AG10803 (cell line): ENCODE measurements at places on chromosomes 1 and 21.

DNA sequence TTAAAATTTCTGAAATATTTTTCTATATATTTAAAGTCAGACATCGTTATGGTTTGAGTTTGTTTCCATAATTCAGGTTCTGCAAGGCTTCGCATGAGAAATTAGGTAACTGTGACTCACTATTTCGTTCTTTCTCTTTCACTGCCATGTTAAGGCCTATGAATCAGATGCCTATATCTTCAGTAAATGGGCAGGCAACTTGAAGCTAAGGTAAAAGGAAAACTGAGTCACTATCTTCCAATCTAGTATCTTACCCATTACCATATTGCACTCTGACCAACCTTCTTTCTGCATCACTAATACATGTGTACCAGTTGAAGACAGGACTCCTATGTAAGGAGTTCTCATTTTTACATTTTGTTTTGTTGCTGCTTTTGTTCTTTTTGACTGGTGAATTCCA, 37.8 kb downstream of the PYHIN1 start:
- DNase-seq = no peak

- no peak for DNase-seq
Measured at GRCh38 chr1:23836037-23836436, 10.8 kb upstream of the HMGCL start.

DNA sequence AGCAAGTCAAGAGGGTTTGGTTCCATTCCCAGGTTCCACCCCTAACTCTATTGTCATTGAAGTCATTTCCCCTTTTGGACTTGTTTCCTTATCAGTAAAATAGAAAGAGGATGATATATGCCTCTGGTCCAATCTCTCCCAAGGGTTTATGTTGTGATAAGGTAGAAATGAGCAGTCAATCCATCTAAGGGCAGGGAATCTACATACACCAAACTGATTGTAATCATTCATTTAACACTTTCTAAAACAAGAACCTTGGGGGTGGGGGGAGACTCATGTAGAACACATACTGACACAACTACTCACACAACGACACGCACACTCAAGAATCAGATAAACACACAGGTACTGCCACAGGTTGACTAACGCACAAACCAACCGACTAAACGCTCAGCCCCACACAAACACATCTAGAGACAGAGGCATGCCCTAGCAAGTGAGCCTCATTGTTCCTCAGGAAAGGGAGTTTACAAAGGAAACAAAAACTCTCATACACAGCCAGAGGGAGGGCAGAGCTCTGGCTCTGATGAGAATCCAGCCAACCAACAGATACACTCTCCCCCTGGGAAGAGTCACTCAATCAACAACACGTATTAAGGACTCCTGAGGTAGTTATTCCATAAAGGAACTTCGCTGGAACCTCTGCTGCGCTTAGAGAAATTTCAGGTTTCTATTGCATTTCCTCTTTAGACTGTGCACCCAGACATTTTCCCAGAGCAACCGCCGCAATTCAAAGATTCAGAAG, 1.0 kb downstream of the F11R start:
- DNase-seq = no peak

- DNase-seq = no peak
Measured at GRCh38 chr1:228394571-228395394, 11.9 kb downstream of the TRIM11 start.

DNA sequence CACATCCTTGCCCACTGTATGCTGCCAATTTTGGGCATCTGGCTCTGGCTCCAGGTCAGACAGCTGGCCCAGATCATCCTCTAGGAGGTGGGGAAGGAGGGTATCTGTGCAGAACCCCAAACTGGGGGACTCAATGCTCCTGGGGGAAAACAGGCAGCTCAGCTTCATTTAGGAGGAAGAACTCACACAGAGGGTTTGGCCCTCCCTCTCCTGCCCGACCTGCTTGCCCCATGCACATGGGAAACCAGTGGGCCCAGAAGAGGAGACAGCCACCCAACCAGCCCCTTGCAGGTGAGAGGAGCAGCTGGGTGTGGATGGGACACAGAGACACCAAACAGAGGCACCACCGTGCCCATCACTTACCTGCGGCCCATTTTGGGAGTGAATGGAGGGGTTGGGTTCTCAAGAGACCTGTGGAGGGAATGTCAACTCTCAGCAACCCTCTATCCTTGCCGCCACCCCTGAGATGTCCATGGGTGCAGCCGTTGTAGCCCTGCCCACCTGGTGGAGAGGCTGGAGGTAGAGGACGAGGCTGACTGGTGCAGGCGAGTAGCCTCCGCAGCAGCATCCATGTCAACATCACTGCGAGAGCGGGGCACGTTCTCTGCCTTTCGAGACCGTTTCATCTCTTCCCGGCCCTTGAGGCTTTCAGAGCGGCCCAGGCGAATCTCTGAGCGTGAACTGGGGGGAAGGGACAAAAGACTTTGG, 27.5 kb downstream of the LRRC71 start:
- DNase-seq = no peak

DNA sequence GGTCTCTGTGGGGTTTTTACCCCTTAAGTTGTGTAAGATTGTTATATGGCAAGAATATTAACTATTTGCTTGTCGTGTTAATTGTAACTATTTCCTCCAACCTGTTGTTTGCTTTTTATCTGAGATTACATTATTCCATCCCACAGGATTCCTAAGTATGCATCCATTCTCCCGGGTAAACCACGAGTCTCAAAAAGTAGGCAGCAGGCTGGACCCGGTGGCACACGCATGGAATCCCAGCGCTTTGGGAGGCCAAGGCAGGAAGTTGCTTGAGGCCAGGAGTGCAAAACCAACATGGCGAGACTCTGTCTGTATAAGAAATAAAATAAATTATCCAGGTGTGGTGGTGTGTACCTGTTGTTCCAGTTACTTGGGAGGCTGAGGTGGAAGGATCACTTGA, 12.6 kb upstream of the RSPO1 start:
- DNase-seq = peak; percentile 21

DNA sequence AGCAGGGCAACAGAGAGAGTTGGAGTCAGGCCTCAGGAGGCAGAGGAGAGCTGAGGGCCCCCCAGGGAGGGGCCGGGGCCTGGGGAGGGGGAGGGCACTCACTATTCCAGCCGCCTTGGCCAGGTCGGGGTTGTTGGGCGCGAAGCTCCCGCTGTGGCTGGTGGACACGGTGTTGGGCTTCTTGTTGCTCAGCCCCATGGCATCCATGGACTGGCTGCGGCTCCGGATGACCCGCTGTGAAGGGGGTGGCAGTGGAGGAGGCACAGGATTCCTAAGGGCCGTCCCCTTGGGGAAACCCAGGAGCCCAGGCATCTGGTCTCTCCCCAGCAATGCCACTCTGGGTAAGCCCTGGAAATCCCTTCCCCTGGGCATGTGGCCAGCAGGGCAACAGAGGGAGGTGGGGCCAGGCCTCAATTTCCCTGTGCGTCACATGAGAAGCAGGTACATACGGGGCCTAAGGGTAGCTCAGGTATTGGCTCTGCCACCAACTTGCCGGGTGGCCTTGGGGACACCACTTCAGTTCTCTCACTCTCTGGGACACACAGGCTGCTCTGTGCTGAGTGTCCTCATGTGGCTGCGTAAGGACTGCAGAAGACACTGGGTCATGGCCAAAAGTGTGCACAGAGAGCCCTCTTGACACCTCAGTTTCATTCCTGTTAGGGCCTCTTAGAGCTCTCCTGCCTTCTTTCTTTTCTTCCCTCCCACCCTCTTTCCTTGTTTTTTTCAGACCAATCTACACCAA, 63.0 kb downstream of the RAP1GAP start:
- no peak for DNase-seq

DNA sequence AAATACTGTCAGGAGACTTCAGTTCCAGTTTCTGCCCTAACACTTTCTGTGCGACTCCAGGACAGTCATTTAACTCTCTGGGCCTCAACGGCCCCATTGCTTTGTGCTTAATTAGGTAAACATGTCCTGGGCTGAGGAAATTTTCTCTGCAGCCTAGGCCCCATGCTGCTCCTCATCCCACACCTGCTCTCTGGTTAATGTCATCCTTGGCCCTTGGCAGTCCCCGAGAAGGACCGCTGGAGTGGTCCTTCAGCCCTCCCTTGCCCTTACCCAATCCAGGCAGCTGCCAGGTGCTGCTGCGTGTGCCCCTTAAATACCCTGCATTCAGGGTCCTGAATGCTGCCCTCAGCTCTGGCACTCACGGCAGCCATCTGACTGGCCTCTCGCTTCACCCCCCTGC, 18.7 kb downstream of the UBL4B start:
- no peak for DNase-seq

GRCh38 chr1:186812570-186812969, 16.2 kb upstream of the PLA2G4A start:
- DNase-seq = peak; percentile 56

DNA sequence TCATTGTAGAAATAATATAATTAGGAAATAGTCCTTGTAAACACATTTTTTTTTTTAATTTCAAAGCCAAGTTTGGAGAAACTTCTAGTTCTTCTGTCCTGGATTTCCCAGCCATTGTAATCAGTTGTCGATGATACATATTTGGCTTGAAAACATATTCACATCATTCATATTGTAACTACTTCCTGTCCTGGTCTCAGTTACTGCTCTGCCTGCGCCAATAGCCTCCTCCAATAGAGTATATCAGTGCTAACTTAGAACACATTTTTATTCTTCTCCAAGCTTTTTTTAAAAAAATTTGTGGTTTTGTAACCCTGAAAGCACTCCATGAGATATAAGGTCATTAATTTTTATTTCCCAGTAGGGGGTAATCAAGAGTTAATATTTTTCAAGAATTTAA, 46.1 kb upstream of the FMO2 start:
- DNase-seq = no peak

- DNase-seq = no peak
Measured at GRCh38 chr1:204714194-204714860, 28.8 kb upstream of the LRRN2 start.

DNA sequence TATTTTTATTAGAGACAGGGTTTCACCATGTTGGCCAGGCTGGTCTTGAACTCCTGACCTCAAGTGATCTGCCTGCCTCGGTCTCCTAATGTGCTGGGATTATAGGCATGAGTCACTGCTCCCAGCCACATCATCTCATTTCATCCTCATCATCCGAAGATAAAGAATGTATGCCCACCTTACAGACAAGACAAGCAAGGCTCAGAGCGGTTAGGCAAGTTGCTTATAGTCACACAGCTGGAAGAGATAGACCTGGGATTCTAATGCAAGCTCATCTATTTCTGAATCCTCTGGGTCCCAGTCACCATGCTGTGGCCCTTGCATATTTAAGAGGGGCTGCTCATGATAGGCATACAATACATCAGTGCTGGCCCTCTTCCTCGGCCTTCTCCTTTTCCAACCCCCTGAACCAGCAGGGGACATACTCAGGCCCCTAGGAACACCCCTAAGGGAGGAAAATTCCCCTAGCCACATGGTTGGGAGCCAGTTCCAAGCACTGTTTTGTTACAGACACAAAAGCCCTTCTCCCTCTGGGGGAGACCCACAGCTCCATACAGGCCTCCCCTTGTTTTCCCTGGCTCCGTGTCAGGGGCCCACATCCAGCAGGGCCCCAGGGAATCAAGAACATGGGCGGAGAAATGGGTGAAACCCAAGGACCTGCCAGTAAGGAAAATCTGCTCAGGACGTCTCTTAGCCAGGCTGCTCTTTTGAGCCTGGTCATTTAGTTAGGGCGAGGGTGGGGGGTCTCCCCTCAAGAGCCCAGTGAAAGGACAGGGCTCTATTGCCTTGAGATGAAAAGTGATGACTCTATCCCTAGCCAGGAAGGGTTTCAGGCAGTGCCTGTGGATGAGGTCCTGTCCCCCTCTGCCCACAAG, 6.9 kb downstream of the CSRP1 start:
- DNase-seq = no peak

DNA sequence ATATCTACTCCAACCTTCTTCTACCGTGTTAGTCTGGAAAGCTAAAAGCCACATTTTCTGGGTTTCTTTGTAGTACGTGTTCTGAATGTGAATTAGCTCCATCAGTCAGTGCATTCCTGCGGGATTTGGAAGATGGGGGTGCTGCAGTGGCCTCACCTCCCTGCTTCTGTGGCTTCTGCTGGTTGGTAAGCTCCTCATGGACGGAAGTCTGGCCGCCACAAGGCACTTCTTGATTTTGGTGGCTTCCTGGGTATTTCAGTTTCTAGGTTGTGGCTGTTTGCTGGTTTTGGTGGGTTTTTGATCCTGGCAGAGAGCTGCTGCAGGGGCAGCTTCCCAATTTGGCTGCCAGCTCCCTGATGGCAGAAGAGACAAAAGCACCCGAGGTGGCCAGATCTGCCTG, 20.9 kb upstream of the TACSTD2 start:
- peak; percentile 56 for DNase-seq

- peak; percentile 27 for DNase-seq
Measured at GRCh38 chr1:47181955-47182675, 7.7 kb downstream of the PDZK1IP1 start.

- peak; percentile 69 for DNase-seq
Measured at GRCh38 chr1:40032240-40032891, 8.2 kb upstream of the CAP1 start.

DNA sequence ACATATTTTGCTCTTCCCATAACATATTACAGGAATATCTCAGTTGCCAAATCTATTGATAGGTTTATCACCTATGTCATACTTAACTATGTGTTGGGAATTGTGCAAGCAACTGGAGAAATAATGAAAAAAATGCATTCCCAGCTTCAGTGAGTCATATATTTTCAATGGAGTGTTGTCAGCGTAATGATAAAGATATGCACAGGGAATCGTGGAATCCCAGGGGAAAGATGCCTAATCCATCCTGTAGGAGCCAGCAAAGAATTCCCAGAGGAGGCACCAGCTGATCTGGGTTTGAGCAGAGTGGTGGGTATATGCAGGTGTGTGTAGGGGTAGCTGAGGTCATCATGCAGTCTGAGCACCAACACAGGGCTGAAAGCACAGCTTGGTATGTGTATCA, 213.3 kb upstream of the DAB1 start:
- peak; percentile 73 for DNase-seq

DNA sequence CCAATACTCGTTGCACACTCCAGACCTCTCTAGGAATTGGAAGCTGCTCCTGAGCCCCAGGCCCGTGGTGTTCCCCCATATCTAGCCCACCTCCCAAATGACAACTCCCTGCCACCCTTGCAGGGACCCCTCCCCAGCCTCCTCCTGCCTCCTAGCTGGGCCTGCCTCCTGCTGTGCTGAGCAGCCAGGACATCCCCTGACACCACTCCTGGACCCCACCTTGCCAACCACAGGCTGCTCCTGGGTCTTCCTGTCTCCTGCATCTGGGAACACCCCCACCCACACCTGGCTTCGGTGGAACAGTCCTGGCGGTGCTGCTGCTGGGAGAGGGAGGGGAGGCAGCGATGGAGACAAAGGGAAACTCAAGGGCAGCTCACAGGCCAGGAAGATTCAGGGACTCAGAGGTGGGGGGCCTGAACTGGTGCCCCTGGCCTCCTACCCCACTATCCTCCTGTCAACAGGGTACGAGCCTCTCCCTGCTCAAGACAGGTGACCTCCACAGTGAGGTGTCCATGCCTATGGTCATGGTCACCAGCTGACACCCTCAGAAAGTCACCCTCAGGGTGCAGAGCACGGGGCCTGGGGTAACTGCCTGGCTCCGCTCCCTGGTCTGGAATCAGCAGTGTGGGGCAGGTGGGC, 81.2 kb downstream of the RIPK4 start:
- no peak for DNase-seq
